ENCODE measurements at places on chromosomes 1 and 21.
A peak's percentile ranks its signal among the peaks of the same experiment; 100 is the strongest.

DNA sequence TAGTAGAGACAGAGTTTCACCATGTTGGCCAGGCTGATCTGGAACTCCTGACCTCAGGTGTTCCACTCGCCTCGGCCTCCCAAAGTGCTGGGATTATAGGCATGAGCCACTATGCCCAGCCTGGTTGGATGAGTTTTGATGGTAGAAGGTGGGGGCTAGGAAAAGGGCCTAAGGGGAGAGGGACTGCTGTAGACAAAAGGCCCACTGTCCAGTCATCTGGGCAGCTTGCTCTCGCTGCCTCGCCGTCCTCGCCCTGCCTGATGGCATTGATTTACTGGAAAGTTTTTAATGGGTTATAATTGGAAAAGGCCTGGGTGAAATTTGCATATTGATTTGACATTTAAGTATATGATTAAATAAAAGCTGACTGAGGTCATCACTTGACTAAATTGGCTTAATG lies 175.1 kb upstream of the CSF3R start:
- no peak for DNase-seq

- no peak for DNase-seq
These were observed 135.0 kb downstream of the KCNJ6 start for GRCh38 chr21:37780991-37781983.

DNA sequence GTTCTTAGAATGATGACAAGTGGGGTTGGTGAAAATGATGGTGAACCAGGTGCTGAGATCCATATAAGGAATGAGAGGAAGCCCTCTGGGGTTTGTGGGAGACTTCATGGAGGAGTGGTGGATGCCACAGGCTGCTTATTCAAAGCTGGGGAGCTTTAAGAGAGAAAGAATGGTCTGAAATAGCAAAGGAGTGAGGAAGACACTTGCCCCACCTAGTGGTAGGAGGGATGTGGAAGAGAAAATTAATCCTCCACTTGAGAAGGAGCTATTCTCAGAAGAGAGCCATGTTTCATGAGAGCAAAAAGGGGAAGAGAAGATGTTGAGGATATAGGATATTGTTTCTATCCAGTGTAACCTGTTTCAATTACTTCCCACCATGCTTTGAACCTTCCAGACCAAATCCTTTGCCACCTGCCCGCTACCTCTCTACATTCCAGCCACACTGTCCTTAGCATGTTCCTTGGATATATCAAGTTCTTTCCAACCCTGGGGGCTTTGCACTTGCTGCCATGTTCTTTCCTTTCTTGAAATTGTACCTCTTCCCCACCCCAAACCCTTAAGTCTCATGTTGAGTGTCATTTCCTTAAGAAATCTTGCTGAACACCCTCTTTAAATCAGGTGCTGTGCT lies 19.6 kb upstream of the ZNF648 start:
- DNase-seq = peak; percentile 43

GRCh38 chr1:83034851-83035250 lies 964.1 kb downstream of the TTLL7 start:
- DNase-seq = no peak

GRCh38 chr21:45536301-45537081 lies 5.7 kb downstream of the SLC19A1 start:
- DNase-seq = no peak

GRCh38 chr1:152886758-152887409 lies 8.8 kb downstream of the SMCP start:
- DNase-seq = no peak

- DNase-seq = no peak
These were observed 40.7 kb downstream of the UMODL1 start for GRCh38 chr21:42111811-42112210.

DNA sequence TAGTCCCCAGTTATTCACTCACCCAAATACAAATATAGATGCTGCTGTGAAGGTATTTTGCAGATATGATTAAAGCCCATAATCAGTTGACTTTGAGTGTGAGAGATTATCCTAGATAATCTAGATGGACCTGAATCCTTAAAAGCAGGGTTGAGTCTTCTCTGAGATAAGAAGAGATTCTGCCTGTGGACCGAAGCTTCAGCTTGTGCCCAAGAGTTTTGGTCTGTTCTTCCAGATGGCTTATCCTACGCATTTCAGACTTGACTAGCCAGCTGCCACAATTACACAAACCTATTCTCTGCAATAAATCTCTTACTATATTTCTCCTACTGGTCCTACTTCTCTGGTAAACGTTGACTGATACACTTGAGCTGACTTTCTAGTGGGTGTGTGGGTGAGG lies 145.1 kb downstream of the KCNJ6 start:
- no peak for DNase-seq

DNA sequence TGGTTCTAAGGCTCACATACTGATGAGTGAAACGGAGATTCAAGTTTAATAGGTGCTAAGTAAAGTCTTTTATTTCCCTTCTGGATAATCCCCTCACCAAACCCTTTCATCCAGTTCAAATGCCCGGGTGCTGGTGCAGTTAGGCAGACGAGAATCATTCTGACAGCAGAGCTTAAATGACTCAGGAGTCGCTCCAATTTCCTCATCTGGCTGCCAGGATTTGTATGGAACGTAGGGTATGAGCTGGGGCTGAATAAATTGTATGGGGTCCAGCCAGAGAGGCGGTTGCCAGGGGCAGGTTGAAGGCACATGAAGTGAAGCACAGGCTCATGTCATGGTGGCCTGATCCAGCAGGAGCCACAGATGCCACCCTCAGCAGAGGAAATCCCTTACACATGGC lies 76.0 kb downstream of the PAPPA2 start:
- DNase-seq = no peak

DNA sequence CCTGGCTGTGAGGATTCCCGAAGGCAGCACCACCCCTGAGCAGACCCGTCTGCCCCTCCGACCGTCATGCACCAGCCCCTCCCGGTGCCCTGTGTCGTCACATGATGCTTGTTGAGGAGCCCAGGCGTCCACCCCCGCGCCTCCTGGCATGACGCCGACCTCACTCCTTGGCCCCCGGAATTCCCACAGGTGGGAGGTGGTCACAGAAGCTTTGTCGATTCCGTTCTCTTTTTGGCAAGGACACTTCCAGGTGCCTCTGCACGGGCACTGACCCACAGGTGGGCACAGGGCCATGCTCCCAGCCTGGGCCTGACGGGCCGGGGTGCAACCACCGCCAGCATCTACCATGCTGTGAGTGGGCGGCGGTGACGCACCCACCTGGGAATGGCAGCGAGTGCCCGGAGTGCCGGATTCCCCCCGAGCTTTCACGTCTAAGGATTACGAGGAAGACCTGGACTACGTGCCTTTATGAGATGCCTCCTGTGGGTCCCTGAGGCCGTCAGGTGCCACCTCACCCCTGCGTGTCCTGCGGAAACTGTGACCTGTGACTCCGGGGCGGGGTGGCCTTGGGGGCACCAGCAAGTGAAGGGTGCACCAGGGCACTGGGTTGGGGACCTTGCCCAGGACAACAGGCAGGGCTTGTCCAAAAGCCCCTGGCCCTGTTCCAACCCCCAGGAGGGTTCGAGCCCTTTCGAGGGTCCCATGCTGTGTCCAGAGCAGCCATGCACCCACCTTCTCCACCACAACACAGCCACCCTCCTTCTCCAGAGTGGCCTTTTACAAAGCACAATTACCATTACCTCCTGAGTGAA lies 31.4 kb upstream of the COL6A1 start:
- DNase-seq = no peak

DNA sequence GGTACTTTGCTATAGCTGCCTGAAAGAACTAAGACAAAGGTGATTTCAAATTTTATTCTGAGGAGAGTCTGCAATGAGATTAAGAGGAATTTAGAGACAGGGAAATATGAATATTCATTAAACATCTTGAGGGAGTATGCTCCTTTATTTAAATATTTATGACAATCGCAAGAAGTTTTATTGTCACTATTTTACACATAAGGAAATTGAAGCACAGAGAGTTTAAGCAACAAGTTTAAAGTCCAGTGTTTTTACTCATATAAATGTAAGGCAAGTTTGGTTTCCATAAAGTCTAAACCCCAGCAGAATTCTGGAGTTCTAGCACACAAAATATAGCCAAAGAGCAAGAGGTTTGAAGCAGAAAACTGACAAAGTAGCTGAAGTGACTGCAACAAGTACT lies 49.3 kb upstream of the SAMSN1 start:
- no peak for DNase-seq

- DNase-seq = peak; percentile 14
These were observed 23.3 kb downstream of the CNIH4 start for GRCh38 chr1:224380003-224380402.

GRCh38 chr1:202551683-202552082 lies 158.6 kb downstream of the SYT2 start:
- DNase-seq = no peak

DNA sequence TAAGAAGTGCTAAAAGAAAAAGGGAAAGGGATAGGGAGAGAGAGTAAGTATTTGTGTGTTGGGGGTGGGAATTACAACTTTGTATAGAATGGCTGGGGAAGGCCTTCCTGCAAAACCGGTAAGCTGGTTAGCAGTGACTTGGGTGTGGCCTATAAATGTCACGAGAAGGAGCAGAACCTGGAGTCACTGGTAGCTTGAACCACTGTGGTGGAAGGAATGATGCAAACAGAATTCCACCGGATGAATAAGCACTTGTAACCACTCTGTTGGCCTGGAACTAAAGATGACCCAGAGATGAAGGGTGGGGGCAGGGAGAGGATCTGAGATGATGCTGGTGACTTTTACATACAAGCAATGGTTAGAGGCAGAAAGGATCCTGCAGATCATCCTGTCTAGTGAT lies 8.9 kb downstream of the XKR8 start:
- DNase-seq = no peak

DNA sequence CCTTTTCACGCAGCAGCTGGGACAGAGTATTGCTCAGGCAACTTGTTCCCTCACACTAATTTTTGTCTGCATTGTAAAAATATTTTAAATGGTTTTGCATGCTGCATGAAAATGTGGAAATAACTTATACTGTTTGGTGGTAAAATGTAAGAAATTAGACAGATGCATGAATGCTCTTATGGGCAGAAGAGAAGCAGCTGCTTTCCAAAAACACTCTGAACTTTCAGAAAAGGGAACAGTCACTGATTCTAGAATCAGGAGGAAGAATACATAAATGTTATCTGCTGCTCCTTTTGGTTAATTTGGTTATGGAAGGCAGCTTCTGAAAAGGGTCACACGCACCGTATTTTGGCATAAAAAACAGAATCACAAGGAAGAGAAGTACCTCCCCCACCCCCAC lies 87.0 kb upstream of the RUNX1 start:
- DNase-seq = peak; percentile 10

- no peak for DNase-seq
These were observed 161.7 kb downstream of the FCRL5 start for GRCh38 chr1:157390651-157391050.

DNA sequence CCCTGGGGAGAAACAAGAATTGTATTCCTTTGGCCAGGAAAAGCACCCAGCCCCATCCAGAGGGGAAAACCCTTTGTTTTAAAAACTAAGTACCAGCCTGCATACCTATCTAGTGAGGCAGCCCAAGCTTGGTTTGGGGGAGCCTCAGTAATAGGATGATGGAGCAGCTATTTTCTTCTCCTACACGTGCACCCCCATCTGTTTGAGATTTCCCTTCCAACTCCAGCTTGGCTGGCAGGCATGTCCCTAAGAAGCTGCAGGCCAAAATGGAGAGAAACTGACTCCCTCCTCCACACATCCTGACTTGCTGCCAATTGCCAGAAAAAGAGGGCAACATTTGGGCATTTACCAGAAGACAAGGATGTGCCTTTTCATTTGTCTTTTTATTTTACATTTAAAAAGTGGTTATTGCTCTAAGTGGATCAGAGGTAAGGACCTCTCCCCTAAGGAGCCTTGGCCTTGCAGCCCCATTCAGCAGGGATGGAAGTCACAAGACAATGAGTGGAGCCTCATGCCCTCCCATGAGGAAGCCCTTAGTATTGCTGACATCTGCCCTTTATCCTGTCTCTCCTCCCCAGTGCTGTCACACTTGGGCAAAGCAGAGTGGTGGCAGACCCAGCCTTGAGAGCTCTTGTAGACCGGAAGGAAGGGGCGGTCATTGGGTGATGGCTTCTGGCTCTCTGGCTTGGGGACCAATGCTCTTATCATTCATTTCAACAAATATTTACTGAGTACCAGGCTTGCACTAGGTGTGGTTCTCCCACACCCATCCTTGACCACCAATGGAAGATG lies 8.6 kb downstream of the FNDC5 start:
- no peak for DNase-seq

- DNase-seq = no peak
These were observed 112.3 kb upstream of the HP1BP3 start for GRCh38 chr1:20899154-20899972.

Data from germinal center (tissue), 1 donor.